CD14-positive monocyte (primary cell): ENCODE measurements at places on chromosomes 12 and 14. TPM values are rescaled to one million over a fixed set of nuclear protein-coding genes. Genes with fewer than 3 reads are reported as not detected.

GRCh38 chr12:94187361-94187760, 39.0 kb downstream of the PLXNC1 start:
- H3K4me3 ChIP-seq = no peak overlapping the region
- H3K27me3 ChIP-seq = no peaks in the 10 kb centered on the region
- H3K36me3 ChIP-seq = peaks cover 54% of the 10 kb centered on the region
- H3K4me1 ChIP-seq = no peaks in the 10 kb centered on the region
- no peak for DNase-seq

DNA sequence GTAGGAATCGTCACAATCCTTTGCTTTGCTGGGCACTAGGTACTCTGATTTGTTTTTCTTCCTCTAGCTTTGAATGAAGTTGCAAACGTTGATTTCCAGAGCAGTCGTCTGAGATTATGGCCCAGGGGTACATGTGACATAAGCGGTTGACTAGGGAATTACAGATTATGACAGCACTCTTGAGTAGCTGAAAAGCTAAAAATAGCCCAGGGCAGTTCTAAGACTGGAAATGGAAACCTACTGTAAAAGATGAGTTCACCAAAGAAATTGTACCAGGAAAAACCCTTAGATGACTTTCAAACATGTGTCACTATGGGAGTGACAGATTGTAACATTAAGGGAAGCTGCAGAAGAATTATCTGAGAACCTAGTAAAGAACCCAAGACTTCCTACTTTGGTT, 108.5 kb downstream of the ANO6 start:
- no peaks in the 10 kb centered on the region for H3K4me1 ChIP-seq
- H3K4me3 ChIP-seq = no peak overlapping the region
- DNase-seq = peak; percentile 11
- no peaks in the 10 kb centered on the region for H3K36me3 ChIP-seq

The CFAP251 gene
- polyA plus RNA-seq = 0.17 TPM

The SLC25A29 gene
- 16.9 TPM for polyA plus RNA-seq

DNA sequence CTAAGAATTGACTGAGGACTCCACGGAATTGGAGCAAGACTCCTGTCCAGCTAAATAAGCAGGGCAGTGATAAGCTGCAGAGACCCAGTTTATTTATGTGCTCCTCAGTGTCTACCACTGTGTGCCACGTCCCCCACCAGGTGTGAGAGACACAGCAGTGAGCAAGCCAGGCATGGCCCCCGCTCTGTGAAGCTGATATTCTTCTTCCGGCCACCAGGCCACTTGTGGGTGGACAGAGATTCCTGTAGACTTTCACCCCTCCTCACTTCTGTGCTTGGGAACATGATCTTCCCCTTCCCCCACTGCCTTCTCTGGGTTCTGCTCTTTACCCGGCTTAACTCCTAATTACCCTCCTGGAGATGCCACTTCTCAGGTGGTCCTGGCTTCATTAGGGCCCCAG, 21.3 kb downstream of the BRAP start:
- H3K4me3 ChIP-seq = no peak overlapping the region
- H3K27me3 ChIP-seq = no peaks in the 10 kb centered on the region

DNA sequence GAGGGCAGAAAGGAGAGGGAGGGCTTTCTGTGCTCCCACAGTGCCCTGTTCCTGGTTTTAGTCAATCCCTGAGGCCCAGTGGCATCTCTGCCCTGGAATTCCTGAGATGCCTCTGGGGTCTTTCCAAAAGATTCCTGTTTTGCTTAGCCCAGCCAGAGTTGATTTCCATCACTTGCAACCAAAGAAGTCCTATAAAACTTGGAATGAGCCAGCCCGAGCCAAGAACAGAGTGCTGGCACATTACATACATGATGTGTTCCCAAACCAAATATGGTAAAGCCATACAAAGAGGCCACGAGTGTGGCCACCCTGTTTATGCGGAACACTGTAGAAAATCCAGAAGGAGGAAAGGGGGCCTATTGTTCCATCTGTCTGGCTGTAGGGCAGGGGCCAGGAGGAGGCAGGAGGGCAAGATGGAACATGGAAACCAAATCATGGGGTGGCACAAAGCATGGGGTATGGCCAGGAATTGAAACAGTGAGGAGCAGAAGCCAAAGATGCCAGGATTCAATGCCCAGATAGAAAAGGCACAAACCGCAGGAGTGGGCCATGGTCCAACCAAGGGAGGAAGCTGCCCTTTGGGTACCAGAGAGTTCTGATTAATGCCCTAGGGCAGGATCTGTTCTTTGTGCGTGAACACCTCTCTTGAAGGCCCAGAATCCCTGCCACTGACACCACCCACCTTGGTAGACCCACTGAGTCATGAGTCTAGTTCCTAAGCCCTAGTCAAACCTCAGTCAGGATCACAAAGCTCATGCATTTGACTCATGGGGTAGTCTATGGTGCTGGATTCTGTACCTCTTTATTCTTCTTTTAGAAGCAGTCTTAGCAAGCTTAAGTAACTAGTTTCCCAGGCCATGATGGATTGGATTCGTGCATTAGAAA, 75.2 kb downstream of the LRRC74A start:
- H3K27ac ChIP-seq = no peak overlapping the region
- H3K27me3 ChIP-seq = no peaks in the 10 kb centered on the region
- peaks cover 16% of the 10 kb centered on the region for H3K4me1 ChIP-seq
- no peak for DNase-seq
- no peak overlapping the region for H3K4me3 ChIP-seq
- H3K36me3 ChIP-seq = no peaks in the 10 kb centered on the region

DNA sequence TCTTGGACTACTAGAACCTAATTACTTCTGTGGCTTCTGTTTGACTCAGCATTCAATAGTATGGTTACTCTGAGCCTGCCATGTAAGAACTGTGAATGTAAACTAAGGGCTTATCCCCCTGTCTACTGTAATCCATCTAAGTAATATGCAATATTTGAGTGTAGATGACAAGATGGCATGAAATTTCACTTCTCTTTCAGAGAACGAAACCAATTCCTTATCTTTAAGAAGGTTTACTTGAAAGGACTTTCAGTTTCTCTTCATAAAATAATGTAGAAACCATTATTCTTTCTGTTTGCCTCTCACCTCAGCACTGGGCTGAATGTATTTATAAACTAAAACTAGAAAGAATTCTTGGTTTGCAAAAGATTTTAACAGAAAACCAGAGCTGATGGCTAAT, 60.4 kb upstream of the ARID2 start:
- no peaks in the 10 kb centered on the region for H3K27me3 ChIP-seq
- no peaks in the 10 kb centered on the region for H3K36me3 ChIP-seq
- peak overlapping the region; percentile 65 for H3K27ac ChIP-seq
- no peak overlapping the region for H3K4me3 ChIP-seq
- peak; percentile 9 for DNase-seq
- H3K4me1 ChIP-seq = peaks cover 28% of the 10 kb centered on the region

The VDR gene
- 12.8 TPM for polyA plus RNA-seq

The GALC gene
- polyA plus RNA-seq = 15.1 and 33.8 TPM in 2 replicates

- DNase-seq = no peak
- no peak overlapping the region for H3K4me3 ChIP-seq
- H3K4me1 ChIP-seq = no peaks in the 10 kb centered on the region
- H3K27me3 ChIP-seq = no peaks in the 10 kb centered on the region
Measured at GRCh38 chr12:120799243-120800045, 73.8 kb downstream of the ACADS start.

GRCh38 chr12:120468325-120468820, 1.2 kb downstream of the SRSF9 start:
- peak overlapping the region; percentile 81 for H3K4me3 ChIP-seq
- DNase-seq = peak; percentile 75
- peak overlapping the region; percentile 75 for H3K27ac ChIP-seq
- peaks cover 43% of the 10 kb centered on the region for H3K36me3 ChIP-seq
- H3K27me3 ChIP-seq = no peaks in the 10 kb centered on the region
- peaks cover 26% of the 10 kb centered on the region for H3K4me1 ChIP-seq

- no peak overlapping the region for H3K27ac ChIP-seq
- H3K36me3 ChIP-seq = no peaks in the 10 kb centered on the region
- H3K27me3 ChIP-seq = no peaks in the 10 kb centered on the region
- DNase-seq = no peak
- no peaks in the 10 kb centered on the region for H3K4me1 ChIP-seq
Measured at GRCh38 chr12:103652808-103653207, 65.7 kb downstream of the STAB2 start.

GRCh38 chr12:72673853-72674252, 401.7 kb downstream of the TRHDE start:
- H3K36me3 ChIP-seq = no peaks in the 10 kb centered on the region
- peaks cover 26% of the 10 kb centered on the region for H3K4me1 ChIP-seq
- no peak overlapping the region for H3K27ac ChIP-seq
- H3K27me3 ChIP-seq = no peaks in the 10 kb centered on the region

DNA sequence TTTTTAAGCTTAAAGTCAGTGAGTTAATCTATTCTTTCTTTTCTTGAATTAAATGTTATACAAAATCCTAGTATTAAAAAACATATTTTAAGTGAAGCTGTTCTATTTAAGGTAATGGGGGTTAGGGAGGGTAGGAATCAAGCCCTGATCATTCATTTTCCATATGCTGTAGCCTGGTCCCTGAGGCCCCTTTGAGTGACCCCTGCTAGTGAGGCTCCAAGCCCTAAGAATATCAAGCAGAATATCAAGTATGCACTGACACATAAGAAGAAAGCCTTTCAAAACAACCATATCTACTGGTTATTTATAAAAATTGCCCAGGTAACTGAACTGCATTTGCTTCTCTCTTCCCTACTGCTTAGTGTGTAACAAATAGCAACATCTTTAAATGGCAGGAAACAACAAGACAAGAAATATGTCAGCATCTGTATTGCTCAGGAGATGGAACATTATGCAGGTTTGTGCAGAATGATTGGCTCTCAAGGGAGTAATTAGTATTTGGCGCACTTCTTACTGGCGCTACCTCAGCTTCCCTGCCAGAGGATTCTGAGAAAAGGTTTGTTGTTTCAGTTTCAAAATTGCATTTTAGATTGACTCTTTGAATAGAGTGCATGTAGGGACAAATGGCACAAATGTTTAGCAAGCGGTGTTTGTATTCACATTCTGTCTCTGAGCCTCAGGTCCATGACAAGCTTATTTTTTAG, 223.0 kb downstream of the DUSP6 start:
- no peaks in the 10 kb centered on the region for H3K4me1 ChIP-seq
- H3K27ac ChIP-seq = no peak overlapping the region
- no peaks in the 10 kb centered on the region for H3K36me3 ChIP-seq
- H3K27me3 ChIP-seq = no peaks in the 10 kb centered on the region

DNA sequence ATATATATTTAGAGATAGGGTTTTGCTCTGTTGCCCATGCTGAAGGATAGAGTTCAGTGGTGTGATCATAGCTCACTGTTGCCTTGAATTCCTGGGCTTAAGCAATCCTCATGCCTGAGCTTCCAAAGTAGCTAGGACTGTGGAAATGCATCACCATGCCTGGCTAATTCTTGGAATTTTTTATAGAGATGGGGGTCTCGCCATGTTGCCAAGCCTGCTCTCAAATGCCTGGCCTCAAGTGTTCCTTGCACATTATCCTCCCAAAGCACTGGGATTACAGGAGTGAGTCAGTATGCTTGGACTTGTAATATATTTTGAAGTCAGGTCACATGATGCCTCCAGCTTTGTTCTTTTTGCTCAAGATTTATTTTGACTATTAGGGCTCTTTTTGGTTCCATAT, 178.0 kb downstream of the RPAP3 start:
- no peak overlapping the region for H3K27ac ChIP-seq
- H3K4me1 ChIP-seq = no peaks in the 10 kb centered on the region
- H3K4me3 ChIP-seq = no peak overlapping the region
- no peaks in the 10 kb centered on the region for H3K36me3 ChIP-seq
- DNase-seq = no peak

DNA sequence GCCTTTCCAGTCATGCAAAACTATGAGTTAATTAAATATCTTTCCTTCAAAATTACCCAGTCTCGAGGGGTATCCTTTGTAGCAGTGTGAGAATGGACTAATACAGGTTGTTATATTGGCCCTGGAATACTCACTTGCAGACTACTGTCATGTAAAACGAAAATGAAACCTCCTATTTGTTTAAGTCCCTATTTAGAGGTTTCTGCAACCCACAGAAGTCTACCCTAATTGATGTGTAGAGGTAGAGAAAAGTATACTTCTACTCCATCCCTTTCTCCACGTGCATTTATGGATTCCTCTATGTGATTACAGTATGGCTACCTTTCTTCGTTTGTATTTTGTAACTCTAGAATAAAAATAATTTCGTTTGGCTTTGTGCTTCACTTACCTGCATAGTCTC, 371.1 kb downstream of the FSCB start:
- DNase-seq = no peak
- H3K36me3 ChIP-seq = no peaks in the 10 kb centered on the region

DNA sequence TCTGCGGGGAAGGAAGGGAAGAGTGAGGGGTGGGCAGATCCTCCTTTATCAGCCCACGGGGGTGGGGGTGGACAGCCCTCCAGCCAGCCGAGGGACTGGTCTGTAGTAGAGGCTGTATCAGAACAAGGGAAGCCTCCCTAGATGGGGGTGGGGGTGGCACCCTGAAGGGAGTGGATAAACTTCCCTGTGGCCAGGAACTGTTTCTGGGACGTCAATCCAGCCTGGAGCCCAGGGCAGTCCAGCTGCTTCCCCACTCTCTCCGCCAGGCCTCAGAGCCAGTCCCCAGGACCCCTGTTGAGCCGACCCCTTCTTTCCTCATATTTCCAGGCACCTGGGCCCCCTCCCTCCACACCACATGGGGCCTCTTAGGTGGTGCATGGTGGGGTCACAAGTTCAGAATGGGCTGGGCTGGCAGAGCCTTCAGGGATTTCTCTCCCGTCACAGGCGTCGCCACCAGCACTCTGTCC, 6.7 kb downstream of the PLD4 start:
- no peak overlapping the region for H3K27ac ChIP-seq
- peaks cover 22% of the 10 kb centered on the region for H3K4me1 ChIP-seq
- H3K4me3 ChIP-seq = no peak overlapping the region
- H3K27me3 ChIP-seq = peaks cover 7% of the 10 kb centered on the region
- H3K36me3 ChIP-seq = peaks cover 4% of the 10 kb centered on the region

DNA sequence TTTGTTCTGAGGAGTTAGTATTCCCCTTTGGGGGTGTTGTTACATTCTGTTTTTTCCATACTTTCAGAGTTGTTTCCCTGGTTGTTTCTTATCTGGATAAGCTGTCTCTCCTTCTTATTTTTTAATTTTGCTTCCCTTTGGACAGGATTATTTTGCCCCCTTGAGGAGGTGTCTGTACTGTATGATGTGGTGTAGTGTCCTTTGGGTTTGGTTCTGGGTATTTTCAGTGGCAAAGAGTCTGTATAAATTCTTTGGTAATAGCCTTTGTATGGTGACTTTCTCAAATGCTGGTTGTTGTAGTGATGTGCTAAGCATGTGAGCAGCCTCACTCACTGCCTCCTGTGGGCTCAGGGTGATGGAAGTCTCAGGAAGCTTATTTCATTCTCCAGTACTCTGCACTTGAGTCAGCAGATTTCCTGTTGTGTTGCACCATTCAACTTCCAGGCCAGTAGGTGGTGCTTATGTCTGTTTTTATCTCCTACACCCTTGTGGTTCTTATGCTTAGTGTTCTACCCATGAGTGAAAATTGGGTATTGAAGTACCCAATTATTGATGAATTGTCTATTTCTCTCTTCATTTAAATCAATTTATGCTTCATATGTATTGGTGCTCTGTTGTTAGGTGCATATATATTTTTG, 103.3 kb upstream of the PMCH start:
- no peak overlapping the region for H3K4me3 ChIP-seq
- H3K36me3 ChIP-seq = no peaks in the 10 kb centered on the region
- H3K27me3 ChIP-seq = no peaks in the 10 kb centered on the region

The TEAD4 gene
- polyA plus RNA-seq = not detected in 2 replicates

The HOXC6 gene
- polyA plus RNA-seq = not detected

The GLI1 gene
- not detected for polyA plus RNA-seq

The ST8SIA1 gene
- polyA plus RNA-seq = not detected

The NEK9 gene
- 10.1 TPM for polyA plus RNA-seq

The DAO gene
- not detected for polyA plus RNA-seq
